SW480 (cell line): ENCODE measurements at places on chromosomes 11 and 22.

DNA sequence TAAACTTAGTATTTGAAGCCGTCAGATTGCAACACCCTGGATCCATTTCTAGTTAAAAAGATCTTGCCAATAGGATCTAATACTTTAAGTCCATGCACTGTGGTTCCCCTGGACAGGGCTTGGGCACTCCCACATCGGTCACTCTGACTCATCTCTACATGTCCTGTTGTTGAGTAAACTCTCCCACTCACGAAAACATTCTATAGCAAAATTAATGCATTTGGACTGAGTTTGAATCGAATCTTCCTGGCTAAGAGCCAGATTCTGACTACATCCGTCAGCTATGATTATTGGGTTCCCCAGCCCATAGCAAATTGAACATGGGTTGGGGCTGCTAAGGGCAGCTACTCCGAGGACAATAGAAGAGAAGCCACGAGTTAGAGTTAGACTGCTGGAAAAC lies 182.1 kb upstream of the SORL1-AS1 start:
- DNase-seq = peak; percentile 13

GRCh38 chr11:115555336-115556090 lies 51.3 kb upstream of the CADM1 start:
- no peak for DNase-seq

GRCh38 chr11:75077316-75077715 lies 19.4 kb downstream of the OR2AT4 start:
- DNase-seq = no peak

DNA sequence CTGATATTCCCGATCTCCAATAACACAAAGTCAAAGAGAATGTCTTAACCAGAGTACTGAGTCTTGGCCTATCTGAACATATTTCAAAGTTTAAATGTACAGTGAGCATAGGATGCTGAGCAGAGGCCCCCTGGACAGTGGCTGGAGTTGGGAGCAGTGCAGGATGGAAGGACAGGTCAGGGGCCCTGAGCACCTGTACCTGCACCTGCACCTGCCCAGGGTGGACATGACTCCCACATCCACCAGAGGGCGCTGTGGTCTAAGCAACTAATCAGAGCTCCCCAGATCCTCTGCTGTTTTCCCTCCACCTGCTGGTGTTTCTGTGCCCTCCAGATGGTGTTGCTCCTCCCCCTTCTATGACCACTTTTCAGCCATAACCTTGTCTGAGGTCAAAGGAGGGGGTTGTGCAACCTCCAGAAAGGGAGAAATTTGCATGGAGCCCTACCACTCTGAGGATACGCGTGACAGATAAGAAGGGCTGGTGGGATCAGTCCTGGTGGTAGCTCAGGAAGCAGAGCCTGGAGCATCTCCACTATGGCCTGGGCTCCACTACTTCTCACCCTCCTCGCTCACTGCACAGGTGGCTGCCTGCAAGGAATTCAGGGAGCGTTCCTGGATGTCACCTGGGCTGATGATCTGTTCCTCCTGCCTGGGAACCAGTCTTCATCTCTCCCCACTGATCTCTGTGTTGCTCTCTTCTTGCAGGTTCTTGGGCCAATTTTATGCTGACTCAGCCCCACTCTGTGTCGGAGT lies 49.1 kb upstream of the VPREB1 start:
- peak; percentile 80 for DNase-seq

GRCh38 chr22:37752189-37753087 lies 55.3 kb upstream of the GCAT start:
- peak; percentile 90 for DNase-seq

DNA sequence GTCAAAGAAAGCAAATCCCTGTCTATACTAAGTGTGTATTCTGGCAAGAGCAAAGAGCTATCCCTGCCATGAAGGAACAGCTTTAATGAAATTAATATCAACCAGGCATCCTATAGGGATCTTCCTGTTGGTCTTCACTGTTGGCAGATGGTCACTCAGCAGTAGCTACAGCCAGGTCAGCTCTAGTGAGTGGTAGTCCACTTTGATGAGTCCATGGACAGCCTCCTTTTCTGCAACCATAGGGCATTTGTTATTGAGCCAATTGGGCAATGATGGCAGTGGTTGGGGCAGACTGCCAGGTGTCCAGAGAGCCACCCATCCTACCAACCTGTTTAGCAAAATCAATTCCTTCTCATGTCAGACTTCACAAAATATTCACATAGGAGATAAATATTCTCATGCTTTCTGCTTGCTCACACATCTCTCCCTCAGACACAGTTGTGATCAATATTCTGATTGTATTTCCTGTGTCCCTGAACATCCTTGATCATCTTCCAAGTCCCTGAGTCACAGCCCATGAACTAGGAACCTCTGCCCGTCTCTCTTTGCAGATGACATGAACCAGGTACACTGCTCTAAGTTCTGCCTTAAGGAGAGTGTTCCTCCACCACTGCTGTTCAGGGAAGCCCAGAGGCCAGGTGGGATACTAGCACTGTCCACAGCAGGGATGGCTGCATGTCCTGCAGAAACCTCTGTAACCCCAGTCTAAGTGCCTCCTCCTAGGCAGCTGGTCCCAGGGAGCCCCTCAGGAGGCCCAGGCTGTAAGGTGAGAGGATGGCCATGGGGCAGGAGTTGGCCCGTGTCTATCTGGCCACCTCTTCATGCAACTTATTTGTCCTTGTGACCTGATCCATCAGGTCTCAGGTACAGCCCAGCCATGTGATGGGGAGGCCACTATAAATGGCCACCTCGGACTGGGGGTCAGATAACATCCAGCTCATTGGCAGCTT lies 74.2 kb upstream of the IGLL5 start:
- DNase-seq = no peak

DNA sequence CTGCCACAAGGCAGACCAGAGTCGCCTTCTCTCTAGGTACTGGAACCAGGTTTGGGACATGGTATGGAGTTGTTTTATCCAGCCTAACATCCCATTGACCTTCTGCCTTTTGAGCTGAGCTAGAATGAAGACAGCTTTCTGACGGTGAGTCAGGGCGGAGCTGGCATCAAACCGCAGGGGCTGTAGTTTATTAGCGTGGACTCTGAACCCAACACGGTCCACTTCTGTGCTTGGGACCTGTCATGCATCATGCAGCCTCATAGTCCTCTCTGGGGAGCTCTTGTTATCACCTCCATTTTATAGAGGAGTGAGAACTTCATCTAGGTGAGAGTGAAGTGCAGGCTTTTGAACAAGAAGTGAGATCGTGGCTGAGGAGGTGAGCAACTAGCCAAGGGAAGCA lies 8.3 kb downstream of the GAL3ST1 start:
- peak; percentile 69 for DNase-seq

DNA sequence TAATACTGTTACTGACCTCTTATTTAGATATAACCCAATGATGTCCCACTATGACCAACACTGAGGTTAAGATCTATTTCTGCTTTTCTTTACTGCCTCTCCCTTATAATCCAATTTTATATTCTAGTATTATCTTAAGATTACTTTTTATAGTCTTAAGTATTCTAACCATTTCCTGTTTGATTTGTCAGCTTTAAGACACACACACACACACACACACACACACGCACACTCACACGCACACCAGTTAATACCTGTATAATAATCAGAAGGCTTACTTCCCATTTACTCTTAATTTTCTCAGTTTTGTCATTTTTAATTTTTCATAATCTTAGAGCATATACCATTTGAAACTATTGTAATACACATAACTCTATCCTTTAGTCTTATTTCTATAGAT lies 226.0 kb upstream of the C11orf87 start:
- DNase-seq = no peak

GRCh38 chr11:75740681-75741080 lies 23.0 kb downstream of the MOGAT2 start:
- no peak for DNase-seq

DNA sequence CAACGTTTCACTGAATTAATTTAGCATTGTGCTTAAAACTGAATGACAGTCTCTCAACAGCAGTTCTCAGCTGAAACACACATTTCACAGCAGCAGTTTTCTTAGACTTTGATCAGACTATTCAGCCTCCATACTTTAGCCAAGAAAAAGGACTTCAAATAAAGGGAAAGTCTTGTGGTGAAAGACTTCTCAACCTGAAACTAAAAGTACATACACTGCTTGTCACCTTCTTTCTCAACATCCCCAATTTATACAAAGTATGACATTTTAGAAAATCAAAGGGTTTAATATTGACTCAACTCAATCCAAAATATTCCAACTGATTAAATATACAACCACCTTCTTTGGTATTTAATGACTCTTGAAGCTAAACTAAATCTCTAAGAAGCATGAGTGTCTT lies 419.0 kb downstream of the LRRC4C start:
- no peak for DNase-seq

GRCh38 chr22:42343121-42343454 lies 72.6 kb upstream of the TCF20 start:
- DNase-seq = peak; percentile 22

DNA sequence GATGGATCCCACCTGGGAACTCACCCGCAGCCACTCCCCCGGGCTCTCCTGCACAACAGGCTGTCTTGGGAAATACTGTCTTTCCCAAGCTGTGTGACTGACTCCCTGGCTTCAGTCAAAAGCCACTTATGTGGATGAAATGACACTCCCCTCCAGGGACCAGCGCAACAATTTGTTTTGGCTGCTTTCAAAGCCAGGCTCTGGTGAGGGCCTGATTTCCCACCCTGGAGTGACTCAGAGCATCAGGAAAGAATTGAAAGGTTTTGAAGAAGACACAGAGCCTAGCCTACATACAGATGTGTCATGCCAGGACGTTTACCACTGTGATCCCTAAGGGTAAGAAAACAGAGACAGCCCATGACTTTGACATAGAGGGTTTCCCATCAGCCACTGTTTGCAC lies 550.5 kb downstream of the MIAT start:
- DNase-seq = peak; percentile 9

- no peak for DNase-seq
Observed at GRCh38 chr22:24871611-24872205, 65.7 kb downstream of the SGSM1 start.

DNA sequence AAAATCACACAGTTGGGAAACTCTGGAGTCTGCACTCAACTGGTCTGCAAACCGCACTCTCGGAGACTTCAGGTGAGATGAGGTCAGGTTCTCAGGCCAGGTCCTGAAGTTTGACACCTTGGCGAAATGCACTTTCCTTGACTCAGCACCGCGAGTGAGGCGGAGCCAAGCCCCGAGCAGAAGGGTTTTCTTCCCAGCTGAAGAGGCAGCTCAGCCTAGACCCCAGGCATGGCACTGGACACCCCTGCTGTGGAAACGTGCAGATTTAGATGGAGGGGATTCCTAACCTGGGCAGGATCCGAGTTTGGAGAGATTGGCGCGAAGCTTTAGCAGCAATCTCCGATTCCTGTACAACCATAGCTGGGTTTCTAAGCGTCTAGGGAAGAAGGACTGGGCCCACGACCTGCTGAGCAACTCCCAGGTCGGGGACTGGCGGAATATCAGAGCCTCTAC lies 835 bp upstream of the MYOD1 start:
- DNase-seq = no peak

GRCh38 chr22:45742866-45743450 lies 71.3 kb downstream of the ATXN10 start:
- DNase-seq = no peak

GRCh38 chr11:109155291-109155690 lies 266.7 kb upstream of the C11orf87 start:
- DNase-seq = no peak
